ENCODE measurements at places on chromosomes 2 and 18.

GRCh38 chr2:239257511-239257937 lies 143.3 kb downstream of the HDAC4 start:
- no peak for DNase-seq

DNA sequence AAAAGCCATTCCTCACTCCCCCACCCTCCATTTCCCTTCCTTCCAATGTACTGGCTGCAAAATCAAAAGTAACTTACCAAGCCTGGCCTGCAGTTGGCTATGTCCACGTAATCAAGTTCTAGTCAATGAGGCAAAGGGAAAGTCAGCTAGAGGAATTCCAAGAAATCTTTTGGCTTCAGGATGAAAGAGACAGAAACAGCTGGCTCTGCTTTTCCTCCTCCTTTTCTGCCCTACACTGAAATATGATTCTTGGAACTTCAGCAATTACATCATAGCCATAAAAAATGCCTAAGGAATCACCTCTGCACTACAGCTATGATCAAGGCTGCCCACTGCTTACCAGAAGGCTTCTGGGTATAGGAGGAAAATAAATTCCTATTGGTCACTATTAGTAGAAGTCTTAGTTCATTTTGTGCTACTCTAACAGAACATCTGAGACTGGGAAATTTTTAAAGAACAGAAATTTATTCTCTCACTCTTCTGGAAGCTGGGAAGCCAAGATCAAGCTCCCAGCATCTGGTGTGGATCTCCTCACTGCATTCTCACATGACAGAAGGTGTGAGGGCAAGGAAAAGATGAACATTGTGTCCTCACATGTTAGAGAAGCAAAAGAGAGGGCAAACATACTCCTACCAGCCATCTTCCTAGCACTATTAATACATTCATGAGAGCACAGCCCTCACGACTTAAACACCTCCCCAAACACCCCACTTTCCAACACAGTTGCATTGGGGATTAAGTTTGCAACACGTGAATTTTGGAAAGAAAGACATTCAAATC lies 219.9 kb downstream of the TMX3 start:
- no peak for DNase-seq

GRCh38 chr2:20168727-20169696 lies 55.9 kb downstream of the SDC1 start:
- DNase-seq, result no peak

DNA sequence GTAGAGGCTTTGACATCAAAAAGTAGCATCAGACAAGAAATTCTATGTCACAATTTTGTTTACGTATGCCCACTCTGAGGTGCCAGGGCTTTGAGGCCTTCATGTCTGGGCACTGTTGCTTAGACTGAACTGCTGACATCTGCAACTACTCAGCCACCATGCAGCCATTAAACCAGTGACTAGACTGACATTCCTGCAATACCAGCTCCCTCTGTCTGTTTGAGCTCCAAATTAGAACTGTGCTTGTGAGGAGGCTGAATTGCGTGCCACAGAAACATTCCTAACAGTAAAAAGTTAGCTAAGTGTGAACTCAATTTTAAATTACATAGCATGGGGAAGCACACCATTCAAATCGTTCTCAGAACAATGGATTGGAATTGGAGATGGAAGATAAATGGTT lies 163.2 kb downstream of the INSIG2 start:
- no peak for DNase-seq

- DNase-seq, result no peak
Observed at GRCh38 chr2:50751311-50752031, 280.5 kb downstream of the NRXN1 start.

DNA sequence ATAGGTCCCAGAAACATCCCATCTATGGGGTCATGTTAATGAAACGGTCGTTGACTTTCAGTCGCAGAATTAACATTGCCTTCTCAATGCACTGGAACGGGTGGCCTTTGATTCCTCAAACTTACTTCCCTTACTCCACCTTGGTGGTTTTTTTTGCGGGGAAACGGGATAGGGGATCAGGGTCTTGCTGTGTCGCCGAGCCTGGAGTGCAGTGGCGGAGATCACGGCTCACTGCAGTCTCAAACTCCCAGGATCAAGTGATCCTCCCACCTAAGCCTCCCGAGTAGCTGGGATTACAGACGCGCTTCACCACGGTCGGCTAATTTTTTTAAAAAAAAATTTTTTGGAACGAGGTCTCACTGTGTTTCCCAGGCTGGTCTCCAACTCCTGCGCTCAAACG lies 754 bp downstream of the ATG16L1 start:
- no peak for DNase-seq

DNA sequence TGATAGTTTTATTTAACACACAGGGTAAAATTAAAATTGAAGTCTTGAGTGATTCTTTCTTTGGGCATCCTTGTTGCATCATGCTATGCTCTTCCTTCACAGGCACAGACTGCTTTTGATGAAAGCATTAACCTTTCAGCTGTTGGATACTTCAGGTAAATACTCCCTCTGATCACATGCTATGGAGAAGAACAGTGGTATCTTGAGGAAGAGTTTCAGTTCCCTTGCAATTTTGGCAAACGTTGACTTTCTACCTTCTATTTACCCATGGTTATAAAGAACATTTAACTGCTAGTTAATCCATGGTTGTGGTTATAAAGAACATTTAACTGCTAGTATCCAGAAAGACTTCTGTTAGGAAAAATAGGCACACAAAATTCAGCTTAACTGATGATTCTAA lies 75.7 kb downstream of the AOX1 start:
- no peak for DNase-seq

- no peak for DNase-seq
Observed at GRCh38 chr18:1464444-1465217, 560.0 kb downstream of the ADCYAP1 start.

- no peak for DNase-seq
Observed at GRCh38 chr2:162266460-162266760, 23.2 kb upstream of the FAP start.

- no peak for DNase-seq
Observed at GRCh38 chr2:118689874-118690273, 157.6 kb downstream of the EN1 start.

GRCh38 chr2:28209864-28210263 lies 182.8 kb upstream of the FOSL2 start:
- DNase-seq, result no peak

DNA sequence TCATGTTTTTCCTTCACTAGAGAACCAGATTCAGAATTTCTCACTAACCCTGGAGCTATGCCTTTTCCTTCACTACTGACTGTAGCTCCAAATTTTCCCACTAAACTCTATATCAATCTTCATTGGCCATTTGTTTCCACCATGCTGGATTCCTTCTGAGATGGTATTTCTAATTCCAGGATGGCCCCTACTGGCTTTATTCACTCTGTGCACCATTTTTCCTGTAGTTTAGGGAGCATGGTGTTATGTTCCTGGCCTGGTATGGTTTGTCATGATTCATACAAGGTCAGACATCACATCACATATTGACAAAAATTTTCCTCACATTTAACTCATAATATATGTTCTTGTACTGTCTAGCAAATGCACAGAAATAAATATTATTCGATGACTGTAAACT lies 229.2 kb upstream of the TFPI start:
- DNase-seq, result no peak

GRCh38 chr2:74538881-74539339 lies 9.2 kb downstream of the HTRA2 start:
- DNase-seq, result no peak

- no peak for DNase-seq
Observed at GRCh38 chr2:85619617-85620016, 3.6 kb downstream of the USP39 start.

DNA sequence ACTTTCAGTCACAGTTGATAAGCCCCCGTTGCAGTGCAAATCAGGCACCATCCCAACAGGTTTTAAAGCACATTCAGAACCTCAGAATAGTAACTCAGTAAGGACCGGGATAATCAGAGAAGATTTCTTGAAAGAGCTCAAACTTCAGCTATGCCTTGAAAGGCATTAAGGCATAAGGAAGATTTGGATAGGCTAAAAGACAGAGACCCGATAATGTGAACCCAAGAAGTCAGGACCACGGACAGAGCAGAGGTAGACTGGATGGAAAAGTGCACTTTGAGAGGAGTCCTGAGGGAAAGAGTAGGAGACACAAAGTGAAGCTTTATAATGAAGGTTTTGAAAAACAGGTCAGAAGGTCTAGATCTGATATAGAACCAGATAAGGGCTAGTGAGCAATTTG lies 36.9 kb upstream of the KLF7 start:
- DNase-seq, result no peak

DNA sequence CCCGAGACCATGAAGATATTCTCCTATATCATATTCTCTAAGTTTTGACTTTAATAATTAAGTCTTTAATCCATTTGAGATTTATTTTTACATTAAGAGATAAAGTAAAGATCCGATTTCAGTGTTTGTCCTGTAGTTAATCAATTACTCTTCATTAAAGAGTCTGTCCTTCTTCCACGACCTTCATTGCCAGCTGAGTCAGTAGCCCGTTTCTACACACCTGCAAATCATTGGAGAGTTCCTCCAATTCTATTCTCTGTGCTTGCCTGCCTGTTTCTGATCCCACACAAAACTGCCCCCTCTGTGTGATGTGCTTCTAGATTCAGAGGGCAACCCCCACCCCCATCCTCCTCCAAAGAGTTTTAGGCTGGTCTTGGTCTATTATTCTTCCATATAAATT lies 119.2 kb downstream of the KCNF1 start:
- no peak for DNase-seq

GRCh38 chr18:32424696-32425095 lies 46.0 kb downstream of the GAREM1 start:
- DNase-seq, result no peak

GRCh38 chr2:156321243-156321904 lies 11.1 kb downstream of the NR4A2 start:
- DNase-seq, result no peak

GRCh38 chr2:30410217-30410616 lies 36.8 kb upstream of the LCLAT1 start:
- DNase-seq, result no peak

DNA sequence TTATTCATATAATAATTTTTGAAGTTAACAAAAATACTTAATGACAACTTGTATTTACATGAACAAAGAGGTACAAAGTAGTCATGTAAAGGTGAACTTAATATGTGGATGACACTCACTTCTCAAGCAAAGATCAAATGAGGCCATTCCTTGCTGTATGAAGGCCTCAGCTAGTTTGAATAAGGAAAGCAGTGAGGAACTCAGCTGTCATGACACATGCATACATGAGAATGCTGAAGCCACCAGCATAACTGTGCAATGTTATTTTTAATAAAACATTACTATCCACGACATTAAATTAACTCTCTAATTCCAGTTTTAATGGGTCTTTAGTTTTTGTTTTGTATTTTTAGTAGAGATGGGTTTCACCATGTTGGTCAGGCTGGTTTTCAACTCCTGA lies 102.9 kb downstream of the CDH2 start:
- DNase-seq, result no peak

GRCh38 chr2:225486236-225486635 lies 86.7 kb downstream of the NYAP2 start:
- DNase-seq, result no peak

DNA sequence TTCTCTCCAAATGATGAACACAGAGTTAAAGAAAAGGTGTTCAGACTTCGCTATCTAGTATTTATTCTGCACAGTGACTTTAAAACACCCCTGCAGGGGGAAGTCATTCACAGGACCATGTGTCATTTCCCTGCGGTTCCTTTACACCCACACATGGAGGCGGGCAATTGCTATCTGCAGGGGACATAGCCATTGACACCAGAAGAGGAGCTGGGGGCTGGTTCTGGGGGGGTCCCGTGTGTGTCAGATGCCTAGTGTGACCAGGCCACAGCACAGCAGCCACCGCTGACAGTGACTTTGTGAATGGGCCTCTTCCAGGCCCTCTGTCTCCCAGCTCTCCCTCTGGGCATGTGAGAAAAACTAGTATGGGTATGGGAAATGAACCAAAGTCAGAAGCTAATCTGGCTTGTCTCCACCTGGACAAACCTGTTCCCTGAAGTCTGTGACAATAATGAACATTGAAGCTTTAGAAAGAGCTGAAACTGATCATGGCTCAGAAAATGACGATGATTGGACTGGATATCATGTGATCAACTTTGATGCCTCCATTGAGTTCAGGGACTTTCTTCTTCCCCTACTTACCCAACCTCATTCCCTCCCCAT lies 7.5 kb upstream of the GBX2 start:
- DNase-seq, result no peak

DNA sequence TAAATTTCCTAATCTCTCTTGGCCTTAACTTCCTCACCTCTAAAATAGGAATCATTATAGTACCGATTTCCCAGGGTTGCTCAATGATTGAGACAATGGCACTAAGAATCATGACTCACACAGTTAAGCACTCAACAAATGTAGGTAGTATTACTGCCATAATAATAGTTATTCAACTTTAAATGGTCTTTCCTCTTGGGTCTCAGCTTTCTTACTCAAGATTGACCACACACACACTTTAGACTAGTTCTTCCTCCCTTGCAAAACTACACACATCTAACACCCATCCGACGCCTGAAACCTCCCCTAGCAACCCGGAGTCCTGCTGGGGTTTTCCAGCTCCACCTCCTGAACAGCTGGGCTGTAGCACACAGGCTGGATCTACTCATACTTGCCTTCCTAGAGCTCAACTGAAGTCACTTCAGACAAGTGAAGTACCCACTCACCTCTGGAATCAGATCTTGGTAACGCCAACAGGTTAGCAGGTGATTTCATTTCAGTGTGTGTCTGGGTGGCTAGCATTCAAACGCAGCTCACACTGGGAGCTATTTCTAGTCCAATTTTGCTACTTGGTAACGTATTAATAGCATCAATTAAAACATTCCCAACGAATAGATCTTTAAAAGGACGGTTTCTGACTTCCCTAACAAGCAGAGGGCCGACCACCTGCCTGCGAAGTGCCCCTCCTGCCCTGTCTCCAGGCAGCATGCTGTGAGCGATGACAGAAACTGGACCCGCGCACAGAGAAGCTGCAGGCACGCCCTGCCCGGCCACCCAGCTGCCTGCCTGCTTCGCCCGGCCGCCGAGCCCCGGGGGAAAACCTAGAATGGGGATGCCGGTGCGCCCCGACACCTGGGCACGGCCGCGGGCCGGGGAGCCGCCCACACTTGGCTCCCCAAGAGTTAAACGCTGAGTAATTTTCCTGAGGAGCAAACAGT lies 1.1 kb downstream of the UXS1 start:
- peak; percentile 75 for DNase-seq

GRCh38 chr2:11032396-11032795 lies 120.7 kb downstream of the KCNF1 start:
- no peak for DNase-seq

DNA sequence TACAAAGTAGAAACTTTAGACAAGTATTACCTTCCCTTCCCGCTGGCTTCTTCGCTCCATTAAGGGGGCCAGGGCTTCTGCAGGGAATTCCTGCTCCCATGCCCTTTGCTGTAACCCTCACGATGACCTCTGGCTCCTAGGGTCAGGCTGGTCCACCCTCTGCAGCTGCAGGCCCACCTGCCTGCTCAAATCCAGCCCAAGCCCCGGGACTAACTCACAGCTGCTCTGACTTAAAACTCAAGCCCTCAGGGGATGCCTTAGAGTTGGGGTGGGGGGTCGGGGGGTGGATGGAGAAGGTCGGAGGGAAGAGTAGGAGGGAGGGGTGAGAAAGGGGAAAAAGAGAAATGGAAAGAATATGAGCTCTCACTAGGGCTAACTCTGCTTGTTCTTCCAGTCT lies 4.9 kb downstream of the IGFBP5 start:
- no peak for DNase-seq
